ENCODE measurements at places on chromosomes 7 and 10. TPM values are rescaled to one million over a fixed set of nuclear protein-coding genes. Genes with fewer than 3 reads are reported as not detected.

ELFN1 gene
- 5.3 TPM for total RNA-seq

C10orf67 gene
- total RNA-seq: not detected

FFAR4 gene
- total RNA-seq: not detected

LOXL4 gene
- 24.9 TPM for total RNA-seq

MYL10 gene
- not detected for total RNA-seq

NKX1-2 gene
- total RNA-seq: 0.22 TPM

PDE6C gene
- not detected for total RNA-seq

CTTNBP2 gene
- not detected for total RNA-seq

LYZL2 gene
- total RNA-seq: not detected

TET1 gene
- 3.5 TPM for total RNA-seq

FLNC gene
- 23.1 TPM for total RNA-seq

CYP2C19 gene
- not detected for total RNA-seq

LRRD1 gene
- total RNA-seq: not detected

SEMA4G gene
- total RNA-seq: not detected

PPP1R17 gene
- not detected for total RNA-seq

CALHM1 gene
- total RNA-seq: not detected

EIF4H gene
- total RNA-seq: 457 TPM

GPR158 gene
- total RNA-seq: 7.3 TPM

TBXAS1 gene
- 0.26 TPM for total RNA-seq

INA gene
- not detected for total RNA-seq

ARHGAP21 gene
- 45.4 TPM for total RNA-seq

FXYD4 gene
- not detected for total RNA-seq

SLC13A1 gene
- not detected for total RNA-seq

LRIT1 gene
- not detected for total RNA-seq

PARD3 gene
- total RNA-seq: 52.9 TPM

NME8 gene
- total RNA-seq: not detected

EIF4EBP2 gene
- total RNA-seq: 30.2 TPM

AMZ1 gene
- 0.28 TPM for total RNA-seq

ZNF282 gene
- 18.0 TPM for total RNA-seq

CHAT gene
- not detected for total RNA-seq

OR2A12 gene
- not detected for total RNA-seq

FZD8 gene
- 4.9 TPM for total RNA-seq

SFRP5 gene
- total RNA-seq: not detected
